ENCODE measurements at places on chromosomes 6 and 20.

GRCh38 chr6:135114355-135115145 lies 59.9 kb upstream of the HBS1L start:
- DNase-seq = no peak

DNA sequence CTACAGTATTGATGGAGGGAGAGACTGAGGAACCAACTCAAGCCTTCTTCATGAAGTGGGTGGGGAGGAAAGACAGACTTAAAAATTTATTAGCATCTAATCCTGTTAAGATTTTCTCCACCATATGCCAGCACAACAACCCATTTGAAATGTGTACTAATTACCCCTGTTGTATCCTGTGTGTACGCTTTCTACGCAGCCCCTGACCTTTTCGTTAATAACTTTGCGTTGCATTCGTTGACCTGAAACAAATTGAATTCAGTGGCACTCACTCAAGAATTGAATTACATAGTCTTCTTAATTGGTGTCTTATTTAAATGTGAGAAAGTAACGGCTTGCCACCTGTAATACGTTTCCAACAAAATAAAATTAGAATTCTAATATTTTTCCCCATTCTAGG lies 113.9 kb downstream of the LINC00237 start:
- no peak for DNase-seq

DNA sequence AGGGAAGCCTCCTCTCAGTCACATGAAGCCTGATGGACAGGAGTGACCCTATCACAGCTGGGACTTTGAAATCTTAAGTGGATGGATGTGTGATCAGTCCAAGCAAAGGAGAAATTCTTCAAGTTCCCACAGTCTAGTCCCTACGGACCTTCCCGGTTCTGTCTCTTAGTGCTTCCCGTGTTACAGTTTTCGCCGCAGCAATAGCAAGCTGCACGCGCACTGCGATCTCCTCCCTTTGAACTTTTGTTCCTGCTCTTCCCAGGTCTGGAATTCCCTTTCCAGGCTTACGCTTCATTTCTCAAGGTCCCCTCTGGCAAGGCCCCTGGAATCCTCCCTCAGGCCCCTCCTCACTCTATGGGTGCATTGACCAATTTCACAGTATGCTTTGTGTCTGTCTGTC lies 89.2 kb downstream of the VEGFA start:
- DNase-seq = no peak

- no peak for DNase-seq
Measured at GRCh38 chr6:13355999-13356785, 27.9 kb upstream of the TBC1D7 start.

Measured in umbilical cord (tissue), 2 donors.